NCI-H748 treated with DMSO at 0.1 percent for 48 hours (cell line): ENCODE measurements at places on chromosomes 12 and 14.

- no peak for DNase-seq
Measured at GRCh38 chr14:90727082-90727481, 89.1 kb downstream of the TTC7B start.

GRCh38 chr12:124506832-124507153, 60.6 kb downstream of the NCOR2 start:
- DNase-seq: no peak

DNA sequence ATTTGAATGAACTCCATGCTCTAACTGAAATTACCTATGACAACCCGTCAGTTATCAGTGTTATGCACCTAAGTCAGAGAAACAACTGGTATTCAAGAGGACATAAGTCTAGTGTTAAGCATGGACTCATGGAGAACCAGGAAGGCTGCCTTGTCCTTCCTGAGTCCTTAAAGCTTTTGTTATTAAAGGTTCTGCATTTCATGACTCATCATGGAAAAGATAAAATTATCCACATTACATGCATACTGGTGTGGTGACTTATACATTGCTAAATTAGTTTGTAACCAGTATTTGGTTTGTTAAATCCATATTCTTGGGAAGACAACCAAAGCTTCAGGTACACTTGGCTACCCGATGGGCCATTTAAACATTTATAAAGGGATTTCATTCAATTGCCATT, 6.5 kb upstream of the OR4E1 start:
- no peak for DNase-seq

DNA sequence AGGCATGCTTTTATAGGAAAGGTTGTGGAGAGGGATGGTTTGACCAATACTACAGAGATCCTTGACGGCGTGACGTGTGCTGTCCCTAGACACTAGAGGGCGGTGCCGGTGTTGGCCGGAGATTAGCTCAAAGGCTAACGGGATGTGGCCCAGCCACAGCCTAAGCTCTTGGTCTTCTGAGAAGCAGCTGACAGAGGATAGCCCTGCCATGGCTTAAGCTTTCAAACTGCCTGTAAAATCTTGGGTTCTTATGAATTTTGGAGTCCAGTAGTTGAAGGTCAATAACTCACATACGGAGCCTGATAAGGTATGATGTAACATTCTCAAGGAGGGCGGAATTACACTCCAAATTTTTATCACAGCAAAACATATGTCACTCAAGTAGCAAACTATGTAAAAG, 515.7 kb upstream of the ATXN7L3B start:
- DNase-seq: peak; percentile 13

- no peak for DNase-seq
Measured at GRCh38 chr12:41521872-41522379, 333.8 kb downstream of the PDZRN4 start.

DNA sequence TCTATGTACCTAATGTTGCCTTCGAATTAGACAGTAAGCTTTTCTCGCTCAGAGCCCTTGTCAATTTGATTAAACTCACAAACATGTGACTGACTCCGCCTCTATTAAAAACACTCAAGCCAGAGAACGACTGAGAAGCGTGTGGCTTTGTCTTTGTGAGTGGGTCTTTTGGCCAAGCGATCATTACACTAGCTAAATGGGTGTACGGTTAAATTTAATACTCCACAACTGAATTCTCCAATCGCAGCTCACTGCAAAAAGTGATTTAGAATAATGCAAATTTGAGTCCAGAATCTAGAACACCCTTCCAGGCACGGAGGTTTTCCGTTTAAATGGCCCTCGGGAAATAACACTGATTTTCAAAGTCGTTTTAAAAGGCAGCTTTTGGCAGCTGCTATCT, 253.7 kb downstream of the EFCAB11 start:
- peak; percentile 51 for DNase-seq

DNA sequence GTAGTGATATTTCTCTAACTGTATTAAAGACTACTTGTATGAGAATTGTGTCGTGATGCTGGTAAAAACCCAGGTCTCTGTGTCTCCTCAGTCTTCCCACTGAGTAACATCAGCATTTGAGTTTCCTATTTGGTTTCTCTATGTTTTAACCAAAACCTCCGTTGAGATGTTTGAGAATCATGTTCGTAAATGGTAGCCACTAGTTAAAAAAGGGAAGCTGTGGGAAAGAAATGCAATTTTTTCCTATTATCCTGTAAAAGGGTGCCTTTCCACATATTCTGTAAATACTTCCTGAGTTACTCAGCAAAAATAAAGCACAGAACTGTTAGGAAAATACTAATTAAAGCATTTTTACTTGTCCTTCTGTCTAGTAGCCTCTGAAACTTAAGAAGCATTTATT, 7.0 kb downstream of the CLEC1B start:
- DNase-seq: no peak

DNA sequence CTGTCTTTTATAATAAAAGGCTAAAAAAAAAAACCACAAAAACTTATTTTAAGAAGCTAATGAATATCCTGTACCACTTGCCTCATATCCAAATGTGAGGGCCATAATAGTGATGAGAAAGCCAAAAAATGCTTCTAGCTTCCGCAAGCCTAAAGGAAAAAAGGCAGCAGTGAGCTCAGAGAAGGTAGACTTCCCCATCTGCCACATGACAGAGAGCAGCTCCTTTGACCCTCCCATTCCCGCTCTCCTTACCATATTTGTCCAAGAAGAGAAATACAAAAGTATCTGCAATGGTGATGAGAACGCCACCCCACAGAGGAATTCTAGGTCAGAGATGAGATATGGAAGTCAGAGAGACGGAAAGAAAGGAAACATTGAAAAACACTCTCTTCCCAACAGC, 27.1 kb downstream of the SLC11A2 start:
- no peak for DNase-seq

GRCh38 chr12:116887897-116888296, 6.7 kb upstream of the HRK start:
- no peak for DNase-seq

DNA sequence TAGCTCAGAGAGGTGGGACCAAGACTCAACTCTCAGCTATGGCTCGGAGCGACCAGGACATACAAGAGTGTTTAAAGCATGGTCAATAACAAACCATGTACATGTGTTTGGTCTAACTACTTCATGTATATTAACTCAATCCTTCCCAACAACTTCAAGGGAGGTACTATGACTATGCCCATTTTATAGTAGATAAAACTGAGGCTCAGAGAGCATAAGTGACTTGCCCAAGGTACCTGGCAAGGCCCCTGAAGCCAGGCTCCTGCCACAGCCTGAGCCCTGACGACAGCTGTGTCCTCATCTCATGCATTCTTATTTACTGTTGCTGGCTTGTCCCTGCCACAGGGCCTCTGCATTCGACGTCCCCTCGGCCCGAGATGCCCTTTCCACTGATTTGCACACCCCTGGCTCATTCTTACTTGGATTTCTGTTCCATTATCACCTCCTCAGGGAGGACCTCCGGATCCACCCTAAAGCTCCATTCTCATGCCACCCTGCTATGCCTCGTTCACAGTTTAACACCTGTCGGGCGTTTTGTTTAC, 2.6 kb downstream of the TESC start:
- no peak for DNase-seq

DNA sequence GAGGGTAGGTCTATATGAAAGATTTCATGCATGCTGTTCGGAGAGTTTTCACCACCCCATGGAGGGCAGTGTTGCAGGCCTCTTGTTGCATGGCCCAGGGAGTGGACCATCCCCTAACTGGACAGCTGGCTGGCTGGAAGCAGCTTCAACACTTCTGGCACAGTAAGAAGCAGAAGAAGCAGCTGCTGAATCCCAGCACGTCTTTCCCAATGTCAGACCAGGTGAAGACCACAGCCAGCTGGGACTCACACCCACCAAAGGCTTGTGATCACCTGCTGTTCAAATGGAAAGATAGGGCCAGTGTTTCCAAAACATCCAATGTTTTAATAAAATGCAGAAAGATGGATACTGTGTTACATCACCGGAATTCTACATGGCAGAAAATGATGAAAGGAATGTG, 1423.6 kb downstream of the AACS start:
- DNase-seq: no peak
